ENCODE measurements at places on chromosomes 2 and 18. TPM values are rescaled to one million over a fixed set of nuclear protein-coding genes. Genes with fewer than 3 reads are reported as not detected.

DNA sequence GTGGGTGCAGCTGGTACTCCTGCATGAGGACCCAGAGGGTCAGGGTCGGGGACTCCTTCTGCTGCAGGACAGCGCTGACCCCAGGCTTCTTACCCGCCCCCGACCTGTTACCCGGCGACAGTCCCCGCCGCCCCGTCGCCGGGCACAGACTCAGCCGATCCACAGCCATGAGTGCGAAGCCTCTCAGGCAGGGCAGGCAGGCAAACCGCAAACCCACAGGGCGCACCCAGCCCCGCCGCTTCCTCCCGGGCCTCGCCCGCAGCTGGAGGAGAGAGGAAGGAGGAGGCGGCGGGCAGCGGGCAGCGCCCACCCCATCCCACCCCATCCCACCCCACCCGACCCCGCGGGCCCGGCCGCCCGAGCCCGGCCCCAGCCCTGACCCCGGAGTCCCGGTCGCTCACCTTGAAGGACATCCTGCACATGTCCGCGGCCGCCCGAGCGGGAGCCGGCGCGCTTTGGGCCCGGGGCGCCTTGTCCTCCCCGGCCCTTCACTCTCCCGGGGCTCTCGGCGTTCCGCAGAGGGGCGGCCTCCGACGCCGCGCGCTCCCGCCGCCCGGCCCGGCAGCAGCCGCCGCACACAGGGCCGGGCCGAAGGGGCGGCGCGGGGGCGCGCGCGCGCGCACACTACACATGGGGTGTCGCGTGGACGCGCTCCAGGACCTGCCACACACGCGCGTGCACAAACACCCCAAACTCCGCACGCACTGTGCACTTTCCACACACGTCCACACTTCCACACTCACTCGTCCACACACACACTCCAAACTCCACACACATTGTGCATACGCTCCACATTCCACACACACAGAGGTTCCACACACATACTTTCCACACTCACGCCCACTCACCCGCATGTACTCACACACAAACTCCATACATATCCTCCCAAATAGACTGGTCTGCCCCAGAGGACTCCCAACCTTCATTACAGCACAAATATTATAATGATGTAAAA is at the start of gene ANKRD29:
TSS of gene ANKRD29 (minus strand) at position 603 of the 955 bp plus-strand sequence. CDS start at position 422, 181 bp downstream.
- DNase-seq: peak; percentile 5

GRCh38 chr2:45134726-45135125 is 125.5 kb upstream of the SIX2 start:
- DNase-seq: peak; percentile 37

- DNase-seq: no peak
Measured at GRCh38 chr2:173998386-173998785, 33.2 kb upstream of the SP3 start.

DNA sequence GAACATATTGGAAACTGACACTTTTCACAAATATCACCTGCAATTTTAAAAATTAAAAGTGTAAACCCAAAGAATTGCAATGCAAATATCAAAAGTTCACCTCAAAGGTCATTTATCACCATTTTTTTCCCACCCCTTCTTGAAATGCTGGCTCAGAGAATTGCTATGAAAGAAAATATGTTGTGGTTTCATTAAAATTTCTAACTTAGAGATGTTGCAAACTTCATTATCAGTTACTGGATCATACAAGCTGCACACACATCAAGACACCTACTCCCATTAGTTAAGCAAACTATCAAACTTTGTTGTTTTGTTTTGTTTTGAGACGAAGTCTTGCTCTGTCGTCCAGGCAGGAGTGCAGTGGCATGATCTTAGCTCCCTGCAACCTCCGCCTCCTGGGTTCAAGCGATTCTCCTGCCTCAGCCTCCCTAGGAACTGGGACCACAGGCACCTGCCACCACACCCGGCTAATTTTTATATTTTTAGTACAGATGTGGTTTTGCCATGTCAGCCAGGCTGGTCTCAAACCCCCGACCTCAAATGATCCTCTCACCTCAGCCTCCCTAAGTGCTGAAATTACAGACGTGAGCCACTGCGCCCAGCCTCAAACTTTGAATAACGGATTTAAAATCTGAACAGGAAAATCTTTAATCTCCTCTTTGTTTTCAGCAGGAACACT is 37.0 kb downstream of the STK39 start:
- DNase-seq: no peak

DNA sequence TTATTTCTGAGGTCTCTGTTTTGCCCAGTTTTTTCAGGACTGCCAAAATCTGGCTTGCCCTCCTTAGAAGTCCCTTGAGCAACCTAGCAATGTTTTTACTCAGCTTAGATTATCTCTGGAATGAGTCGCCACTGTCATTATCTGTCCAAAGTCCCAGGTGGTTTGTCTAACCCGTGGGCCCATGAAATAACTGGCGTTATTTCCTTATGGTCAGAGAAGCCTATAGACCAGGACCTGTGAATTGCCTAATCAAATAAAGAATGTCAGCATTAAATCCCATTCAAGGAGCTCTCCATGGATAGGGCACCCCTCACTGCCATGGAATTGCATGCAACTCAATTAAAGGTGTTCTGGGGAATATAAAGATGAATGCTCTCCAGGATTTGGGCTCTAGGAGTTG is 373.9 kb downstream of the SETBP1 start:
- no peak for DNase-seq

DNA sequence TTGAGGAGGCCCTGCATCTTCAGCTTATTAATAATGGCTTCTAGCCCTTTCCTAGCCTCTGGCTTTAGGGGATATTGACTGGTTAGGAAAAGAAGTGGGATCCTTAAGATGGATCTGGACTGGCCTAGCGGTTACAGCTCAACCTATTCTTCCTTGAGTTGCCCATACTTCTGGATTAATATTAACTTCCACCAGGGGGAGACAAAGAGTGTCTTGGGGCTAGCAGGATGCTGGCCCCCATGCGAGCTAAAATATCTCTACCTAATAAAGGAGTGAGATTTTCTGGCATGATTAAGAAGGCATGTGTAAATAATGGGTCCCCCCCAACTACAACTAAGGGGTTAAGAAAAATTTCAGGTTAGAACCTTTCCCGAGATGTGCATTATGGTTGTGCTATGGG is 23.2 kb upstream of the PLA2R1 start:
- DNase-seq: no peak

DNA sequence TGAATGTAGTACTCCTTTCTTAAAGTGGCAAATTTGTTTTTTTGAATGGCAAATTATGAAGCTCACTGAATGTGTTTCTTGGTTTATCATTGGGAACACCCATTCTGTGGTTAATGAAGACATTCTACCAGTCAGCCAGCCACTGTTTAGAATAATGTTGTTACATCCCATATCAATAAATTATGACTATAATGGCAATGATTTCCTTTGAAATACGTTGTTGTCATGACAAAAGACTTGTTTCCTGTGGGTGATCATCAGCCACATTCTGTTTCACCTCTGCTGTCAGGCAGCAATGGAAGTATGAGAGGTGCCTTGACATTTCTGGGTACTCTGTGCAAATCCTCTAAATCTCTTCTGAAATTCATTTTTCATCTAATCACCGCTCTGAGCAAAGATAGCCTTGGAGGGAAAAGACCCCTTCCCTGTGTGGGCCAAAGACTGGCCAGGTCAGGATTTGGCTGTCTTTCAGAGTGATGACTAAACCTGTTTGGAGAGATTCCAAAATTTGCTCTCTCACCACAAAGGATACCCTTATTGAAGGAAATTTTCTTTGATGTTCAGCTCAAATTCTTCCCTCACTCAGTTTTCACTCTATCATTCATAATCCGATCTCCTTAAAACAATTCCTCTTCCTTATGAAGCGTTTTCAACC is 869.2 kb downstream of the BCL11A start:
- peak; percentile 3 for DNase-seq

- DNase-seq: no peak
Measured at GRCh38 chr2:77797088-77797487, 274.9 kb upstream of the LRRTM4 start.

GRCh38 chr2:11746807-11747459 is 501 bp downstream of the LPIN1 start:
- no peak for DNase-seq

- no peak for DNase-seq
Measured at GRCh38 chr2:143481237-143481623, 352.0 kb downstream of the ARHGAP15 start.

- DNase-seq: no peak
Measured at GRCh38 chr2:188441288-188441947, 149.7 kb downstream of the GULP1 start.

DNA sequence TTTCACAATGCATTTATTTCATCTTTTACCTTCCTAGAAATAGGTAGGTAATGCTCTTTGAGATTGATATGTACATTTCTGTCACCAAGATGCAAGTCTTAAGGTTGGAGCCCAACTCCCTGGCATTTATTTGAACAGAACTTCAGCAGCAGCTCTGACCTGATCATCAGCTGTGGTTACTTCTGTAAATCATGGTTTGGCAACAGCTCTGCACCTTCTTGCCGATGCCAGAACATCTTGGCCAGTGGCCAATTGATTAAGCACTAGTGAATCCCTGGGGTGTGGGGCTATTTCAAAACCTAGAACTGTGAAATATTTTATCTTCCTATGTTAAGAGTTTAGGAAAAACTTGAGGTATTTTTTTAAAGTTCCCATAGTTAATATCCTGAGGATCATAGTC is 124.8 kb upstream of the NYAP2 start:
- DNase-seq: no peak

DNA sequence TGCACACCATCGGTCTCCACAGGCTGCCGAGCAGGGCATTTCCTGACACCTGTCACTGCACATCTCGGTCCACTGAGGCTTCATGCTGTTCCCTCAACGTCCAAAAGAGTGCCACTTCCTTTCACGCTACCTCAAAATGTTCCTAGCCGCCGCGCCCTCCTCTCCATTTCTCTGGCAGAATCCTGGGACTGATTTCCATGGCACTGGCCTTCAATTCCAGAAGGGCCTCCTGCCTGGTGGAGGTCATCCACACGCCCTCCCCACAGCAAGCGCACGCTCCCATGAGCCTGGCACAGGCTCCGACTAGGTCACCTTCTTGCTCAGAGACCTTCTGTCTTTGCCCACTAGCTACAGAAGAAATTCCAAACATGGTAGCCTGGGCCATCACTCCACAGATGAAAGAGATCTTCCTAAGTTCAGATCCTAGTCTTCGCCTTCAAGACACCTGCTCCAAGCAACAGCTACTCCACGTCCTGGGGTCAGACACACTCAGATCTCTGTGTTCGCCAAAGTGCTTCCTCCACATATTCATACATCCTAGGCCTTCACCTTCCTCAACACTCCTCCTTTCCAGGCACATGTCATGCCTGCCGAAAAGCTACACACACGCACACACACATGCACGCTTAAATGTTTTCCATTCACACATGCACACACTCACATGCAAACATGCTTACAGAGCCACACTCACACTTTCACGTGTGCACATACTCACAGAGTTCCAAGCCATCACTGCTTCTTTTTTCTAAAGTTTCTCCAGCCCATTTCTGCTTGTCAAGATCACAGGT is 94.0 kb downstream of the PXDN start:
- no peak for DNase-seq

- DNase-seq: no peak
Measured at GRCh38 chr2:213119061-213119809, 32.2 kb downstream of the IKZF2 start.

- DNase-seq: no peak
Measured at GRCh38 chr2:28652217-28652616, 99.4 kb upstream of the PPP1CB start.

GRCh38 chr2:13056259-13056843 is 339.6 kb downstream of the TRIB2 start:
- DNase-seq: no peak

GRCh38 chr18:72868585-72869225 is 918 bp upstream of the NETO1 start:
- DNase-seq: peak; percentile 24

DNA sequence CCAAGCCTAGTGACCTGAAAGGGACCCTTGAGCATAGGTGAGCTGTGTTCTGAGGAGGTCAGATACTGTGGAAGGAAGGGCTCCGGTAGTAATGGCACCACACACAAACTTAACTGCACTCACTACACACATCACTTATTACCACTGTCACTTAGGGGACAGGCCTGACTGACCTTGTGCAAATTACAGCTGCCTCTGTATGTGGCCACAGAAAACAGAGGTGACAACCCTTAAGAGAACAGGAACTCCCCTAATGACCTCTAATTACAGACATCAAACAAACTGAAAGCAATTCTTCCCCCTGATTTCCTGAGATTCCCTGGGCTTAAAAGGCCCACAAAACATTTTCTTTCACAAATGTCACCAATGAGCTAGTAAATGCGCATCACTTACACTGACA is 360.6 kb downstream of the RND3 start:
- no peak for DNase-seq

NIF3L1 gene
- total RNA-seq: 43.2 TPM

IKZF2 gene
- 158 TPM for total RNA-seq

IL37 gene
- total RNA-seq: 0.09 TPM

TNFAIP6 gene
- 2.3 TPM for total RNA-seq

DIPK1C gene
- total RNA-seq: 0.42 TPM

PID1 gene
- total RNA-seq: 1.0 TPM

RAB17 gene
- 0.33 TPM for total RNA-seq

EN1 gene
- 0.05 TPM for total RNA-seq

ASIC4 gene
- 0.05 TPM for total RNA-seq

IL1RL1 gene
- total RNA-seq: 1.1 TPM
